NCI-H774 (cell line): ENCODE measurements at places on chromosomes 11 and 22.

- no peak for DNase-seq
These were observed 282.1 kb downstream of the MIAT start for GRCh38 chr22:26939466-26939865.

DNA sequence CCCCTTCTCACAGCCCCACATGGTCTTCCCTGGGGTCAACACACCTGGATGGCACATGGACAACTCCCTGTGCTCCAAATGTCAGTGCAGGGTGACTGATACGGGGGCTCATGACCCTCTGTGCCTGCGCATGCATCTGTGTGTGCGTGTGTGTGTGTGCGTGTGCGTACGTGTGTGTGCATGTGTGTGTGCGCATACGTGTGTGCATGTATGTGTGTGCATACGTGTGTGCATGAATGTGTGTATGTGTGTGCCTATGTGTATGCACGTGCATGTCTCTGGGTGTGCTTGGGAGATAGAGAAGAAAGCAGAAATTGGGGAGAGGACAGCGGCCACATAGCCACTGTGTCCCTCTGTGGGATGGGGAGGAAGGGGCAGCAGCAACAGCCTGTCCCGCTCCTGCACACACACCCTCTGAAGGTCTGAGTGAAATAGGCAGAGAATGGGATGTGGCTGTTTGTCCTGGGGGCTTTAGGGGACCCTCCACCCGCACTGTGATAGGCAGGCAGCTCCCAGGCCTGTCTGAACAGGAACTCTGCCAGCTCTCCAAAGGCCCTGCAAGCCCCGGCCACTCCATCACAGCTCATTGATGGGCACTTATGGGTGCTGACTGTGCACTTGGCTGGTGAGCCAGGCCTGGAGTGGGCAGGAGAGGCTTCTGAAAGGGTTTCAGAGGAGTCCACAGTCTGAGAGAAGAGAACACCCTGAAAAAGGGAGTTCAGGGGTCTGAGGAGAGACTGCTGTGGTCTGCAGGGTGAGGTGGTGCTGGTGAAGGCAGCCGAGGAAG lies 28.7 kb upstream of the PICK1 start:
- DNase-seq = no peak

GRCh38 chr11:9399466-9399865 lies 15.0 kb downstream of the IPO7 start:
- DNase-seq = no peak

- DNase-seq = peak; percentile 20
These were observed 17.0 kb upstream of the PSMA1 start for GRCh38 chr11:14537134-14537599.

- no peak for DNase-seq
These were observed 38.3 kb downstream of the MADD start for GRCh38 chr11:47308050-47308823.

GRCh38 chr11:57662893-57663292 lies 5.0 kb upstream of the ZDHHC5 start:
- no peak for DNase-seq

- DNase-seq = peak; percentile 77
These were observed 29.6 kb downstream of the TMEM184B start for GRCh38 chr22:38243007-38243765.

DNA sequence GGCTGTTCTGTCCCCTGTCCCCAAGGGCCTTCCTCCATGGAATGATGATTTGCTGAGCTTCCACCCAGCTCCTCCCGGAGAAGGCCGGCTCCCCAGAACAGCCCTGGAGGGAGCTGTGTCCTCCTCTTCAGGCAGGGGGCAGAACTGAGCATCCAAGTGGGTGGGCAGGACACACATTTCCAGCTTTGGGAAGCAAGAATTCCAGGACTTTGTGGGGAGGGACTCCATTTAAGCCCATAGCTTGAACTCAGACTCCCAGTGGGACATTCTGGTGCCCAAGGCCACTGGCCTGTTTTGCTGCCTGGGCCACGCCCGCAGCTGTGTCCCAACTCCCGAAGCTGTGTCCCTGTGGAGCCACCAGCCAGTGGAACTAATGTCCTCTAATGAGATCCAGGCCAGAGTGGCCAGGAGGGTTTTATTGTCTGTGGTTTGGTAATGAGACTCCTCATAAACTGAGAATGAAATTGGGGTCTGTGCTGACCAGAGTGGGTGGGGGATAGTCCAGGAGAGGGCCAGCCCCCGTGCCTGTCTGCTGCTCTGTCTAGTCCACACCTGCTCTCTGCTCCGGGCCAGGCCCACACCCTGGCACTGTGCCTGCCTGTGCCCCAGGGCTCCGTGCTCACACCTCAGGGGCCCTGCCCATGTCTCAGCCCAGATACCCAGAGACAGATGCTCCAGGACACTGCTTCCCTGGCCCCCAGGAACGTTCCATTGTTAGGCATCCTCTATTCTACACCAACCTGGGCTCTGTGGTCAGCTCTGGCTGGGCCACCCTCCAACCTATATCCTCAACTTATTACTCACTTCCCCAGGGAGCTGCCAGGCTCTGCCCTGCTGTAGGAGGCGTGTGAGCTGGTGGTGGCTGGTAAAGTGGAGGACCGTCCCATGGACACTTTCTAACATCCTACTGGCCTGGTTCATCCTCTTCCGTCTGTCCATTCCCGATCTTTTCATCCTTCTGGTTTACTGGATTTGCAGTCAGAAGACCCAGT lies 7.6 kb downstream of the NECTIN1 start:
- DNase-seq = peak; percentile 28

DNA sequence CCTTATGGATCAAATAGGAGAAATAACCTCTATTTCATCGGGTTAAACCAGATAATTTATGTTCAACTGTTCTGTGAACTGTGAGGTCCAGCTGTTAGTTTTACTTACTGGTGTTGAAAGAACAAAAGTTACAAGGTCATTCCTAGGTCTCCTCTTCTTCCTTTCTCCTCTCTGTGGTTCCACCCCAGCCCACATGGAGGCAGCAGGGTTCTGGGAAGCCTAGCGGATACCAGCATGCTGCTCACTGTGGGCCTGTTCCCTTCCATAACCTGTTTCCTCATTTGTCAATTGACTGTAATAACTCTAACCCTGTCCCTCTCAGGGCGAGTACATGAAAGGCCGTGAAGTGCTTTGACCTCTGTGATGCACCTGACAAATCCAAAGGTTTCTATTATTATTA lies 27.8 kb downstream of the RELT start:
- DNase-seq = peak; percentile 4

DNA sequence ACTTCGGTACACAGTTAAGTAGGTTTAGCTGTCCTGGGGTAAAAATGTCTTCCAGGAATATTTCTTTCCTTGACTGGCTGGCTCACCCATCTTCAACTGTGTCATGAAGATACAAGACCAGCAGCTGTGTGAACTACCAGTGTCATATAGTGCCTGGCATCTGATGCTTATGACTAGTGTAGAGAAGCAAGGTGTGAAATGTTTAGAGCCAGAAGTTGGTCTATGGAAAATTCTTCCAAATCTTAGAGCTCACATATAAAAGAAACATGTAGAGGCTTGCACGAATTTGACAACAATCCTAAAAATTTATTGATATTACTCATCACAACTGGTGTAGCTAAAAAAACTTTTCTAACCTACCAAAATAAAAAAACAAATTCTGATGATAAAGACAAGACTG lies 54.4 kb downstream of the ARL14EP start:
- no peak for DNase-seq

GRCh38 chr11:69640260-69640994 lies 529 bp upstream of the CCND1 start:
- DNase-seq = no peak

- no peak for DNase-seq
These were observed 50.2 kb downstream of the FLRT1 start for GRCh38 chr11:64085906-64086257.

DNA sequence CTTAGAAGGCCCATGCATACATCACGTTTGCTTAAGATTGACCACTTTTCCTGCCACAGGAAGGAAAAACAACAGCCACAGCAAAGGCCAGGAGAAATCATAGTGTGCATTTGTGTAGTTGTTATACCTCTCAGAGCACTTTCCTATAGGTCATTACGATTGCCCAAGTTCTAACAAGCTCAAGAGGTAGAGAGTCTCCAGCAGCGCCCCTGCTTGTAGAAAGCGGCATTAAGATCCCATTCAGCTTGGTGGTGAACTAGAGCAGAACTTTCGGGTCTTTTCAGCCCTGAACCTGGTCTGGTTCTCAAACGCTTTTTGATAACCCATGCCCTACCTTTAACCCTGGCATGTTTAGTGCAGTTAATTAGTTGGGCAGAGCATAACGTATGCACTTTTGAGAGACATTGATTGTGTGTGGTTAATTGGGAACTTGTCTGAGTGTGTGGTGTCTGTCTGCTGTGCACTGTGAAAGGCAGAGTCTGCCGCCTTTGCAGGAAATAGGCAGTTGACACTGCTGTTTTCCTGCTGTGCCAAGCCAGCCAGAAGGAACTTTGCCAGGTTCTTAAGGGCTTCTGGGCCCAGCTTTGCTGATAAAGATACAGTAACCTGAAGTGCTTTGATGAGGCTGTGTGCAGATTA lies 109.9 kb upstream of the CLMP start:
- no peak for DNase-seq

- DNase-seq = no peak
These were observed 50.3 kb downstream of the MPPED2 start for GRCh38 chr11:30535818-30536217.

- DNase-seq = no peak
These were observed 13.2 kb upstream of the TRIM34 start for GRCh38 chr11:5611627-5612026.

DNA sequence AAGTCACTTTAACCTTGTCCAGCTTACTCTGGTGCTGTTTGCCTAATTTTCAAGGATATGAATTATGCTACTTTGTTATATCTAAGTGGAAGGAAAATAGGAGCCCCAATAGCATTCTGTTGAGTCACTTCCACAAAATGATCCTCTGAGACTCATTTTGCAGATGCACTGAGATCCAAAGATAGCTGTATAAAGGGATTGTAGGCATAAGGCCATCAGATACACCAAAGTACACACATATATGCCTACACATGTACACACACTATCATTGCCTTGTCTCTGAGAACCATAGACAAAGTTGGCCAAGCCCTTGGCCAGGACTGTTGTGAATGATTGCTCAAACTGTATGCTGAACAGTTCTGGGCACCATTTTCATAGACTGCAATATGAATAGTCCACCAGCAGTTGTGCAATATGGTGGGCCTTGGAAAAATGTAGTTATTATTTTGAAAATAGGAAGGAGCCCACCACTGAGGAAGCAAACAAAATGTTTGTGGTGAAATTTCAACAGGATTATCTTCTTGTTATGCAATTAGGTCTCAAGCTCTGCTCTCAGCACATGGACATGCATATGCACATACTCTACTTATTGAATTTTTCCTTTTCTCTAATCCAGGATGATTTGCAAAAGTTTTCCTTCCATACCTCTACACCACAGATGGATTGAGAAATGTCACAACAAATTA lies 186.0 kb upstream of the CTSC start:
- no peak for DNase-seq

DNA sequence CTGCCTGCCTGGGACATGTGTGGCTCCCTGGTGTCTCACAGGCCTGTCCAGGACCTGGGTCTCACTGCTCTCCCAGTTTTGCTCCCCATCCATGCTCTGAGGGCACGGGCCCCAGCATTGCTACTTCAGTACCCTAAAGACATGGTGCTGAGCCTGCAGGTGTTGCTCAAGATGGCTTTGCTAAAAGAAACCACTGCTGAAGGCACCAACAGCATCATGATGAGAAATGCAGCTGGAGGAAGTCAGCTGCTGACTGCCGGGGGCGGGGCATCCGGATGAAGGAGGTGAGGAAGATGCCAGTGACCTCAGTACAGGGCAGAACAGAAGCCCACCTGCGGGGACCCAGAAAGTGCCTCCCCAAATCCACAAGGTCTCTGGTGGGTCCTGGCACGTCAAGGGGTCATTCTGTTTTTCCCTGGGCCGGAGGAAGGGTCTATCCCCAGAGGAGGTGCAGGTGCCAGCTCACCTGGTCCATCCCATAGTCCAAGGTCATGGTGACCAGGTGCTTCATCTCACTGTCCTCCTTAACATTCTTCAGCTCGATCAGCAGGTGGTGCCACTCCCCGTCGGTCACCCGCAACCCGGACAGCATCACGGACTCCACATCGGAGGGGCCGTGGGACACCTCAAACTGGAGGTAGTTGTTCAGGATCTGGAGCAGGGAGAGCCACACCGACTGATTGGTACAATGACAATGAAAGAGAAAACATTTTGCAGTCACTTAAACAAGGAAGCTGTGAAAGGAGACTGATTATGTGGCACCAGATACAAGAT lies 63.9 kb downstream of the TRMU start:
- no peak for DNase-seq

DNA sequence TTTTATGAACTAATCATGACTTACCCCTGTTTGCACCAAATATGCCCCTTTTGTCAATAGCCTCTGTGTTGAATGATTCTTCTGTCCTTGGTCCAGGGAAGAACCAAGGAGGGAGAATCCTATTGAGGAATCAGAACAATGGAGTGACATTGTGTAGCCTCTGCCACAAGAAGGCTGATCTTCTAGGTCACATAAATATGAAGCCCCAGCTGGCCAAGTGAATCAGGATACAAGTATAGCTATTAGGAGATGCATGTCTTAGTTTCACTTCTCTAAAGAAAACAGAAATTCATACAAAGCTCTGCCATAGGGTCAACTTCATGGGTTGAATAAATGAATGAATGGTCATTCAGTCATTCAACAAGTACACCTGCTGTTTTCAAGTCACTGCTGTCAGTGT lies 118.2 kb upstream of the BLID start:
- DNase-seq = no peak
